ENCODE measurements at places on chromosomes 7 and 10. TPM values are rescaled to one million over a fixed set of nuclear protein-coding genes. Genes with fewer than 3 reads are reported as not detected.

Gene SSMEM1
- not detected for total RNA-seq

DNA sequence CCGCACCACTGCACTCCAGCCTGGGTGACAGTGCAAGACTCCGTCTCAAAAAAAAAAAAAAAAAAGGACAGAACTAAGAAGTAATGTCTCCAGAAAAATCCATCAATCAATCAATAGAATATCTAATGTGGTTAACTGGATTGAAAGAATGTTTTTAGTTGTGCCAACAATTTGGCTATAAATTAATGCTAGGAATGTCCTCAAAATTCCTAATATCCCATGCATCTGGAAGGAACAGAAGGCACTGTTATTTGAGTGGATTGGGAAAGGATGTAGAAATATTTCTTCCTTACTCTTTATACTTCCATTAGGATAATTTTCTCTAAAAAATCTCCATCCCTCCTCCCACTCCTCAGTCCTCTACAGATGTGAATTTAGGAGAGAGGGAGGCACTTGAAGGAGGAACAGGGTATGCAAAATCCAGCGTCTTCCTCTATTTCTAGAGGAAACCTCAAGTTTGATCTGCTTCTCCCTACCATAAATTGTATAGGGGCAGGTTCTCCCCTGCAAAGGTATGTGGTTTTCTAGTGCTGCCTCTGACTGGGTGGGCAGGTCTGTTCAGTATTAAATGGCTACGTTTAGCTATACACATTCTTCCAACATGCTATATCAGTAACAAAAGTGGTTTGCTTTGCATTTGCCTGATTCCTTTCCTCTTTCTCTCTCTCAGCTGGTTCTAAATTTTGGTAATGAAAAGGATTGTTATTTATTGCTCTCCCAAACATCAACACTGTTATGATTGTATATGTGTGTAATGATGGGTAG, 54.1 kb downstream of the RNLS start:
- no peaks in the 10 kb centered on the region for H3K36me3 ChIP-seq
- no peak for DNase-seq
- H3K27ac ChIP-seq: no peak overlapping the region
- no peaks in the 10 kb centered on the region for H3K4me1 ChIP-seq
- H3K27me3 ChIP-seq: no peaks in the 10 kb centered on the region

DNA sequence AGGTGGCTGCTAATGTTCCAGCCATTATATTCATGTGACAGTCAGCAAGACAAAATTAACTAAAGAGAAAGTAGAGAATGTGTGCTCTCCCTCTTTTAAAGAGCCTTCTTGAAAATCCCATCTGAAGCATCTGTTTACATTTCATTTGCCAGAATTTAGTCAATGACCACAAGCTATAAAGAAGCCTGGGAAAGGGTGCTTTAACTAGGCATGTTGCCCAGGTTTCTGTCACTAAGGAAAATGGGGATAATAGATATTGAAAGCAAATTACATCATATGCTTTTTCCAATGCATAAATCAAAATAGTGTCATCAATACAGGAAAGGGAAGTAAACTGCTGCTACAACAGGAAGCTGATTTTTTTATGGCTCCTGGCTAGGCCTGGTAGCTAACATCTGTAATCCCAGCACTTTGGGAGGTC, 67.7 kb downstream of the ELAPOR2 start:
- H3K27ac ChIP-seq: no peak overlapping the region
- no peak overlapping the region for H3K4me3 ChIP-seq
- no peak for DNase-seq
- no peaks in the 10 kb centered on the region for H3K36me3 ChIP-seq

Gene SEMA4G
- total RNA-seq: not detected

Gene ZNF503
- 0.73 TPM for total RNA-seq

Gene LRRD1
- total RNA-seq: not detected

GRCh38 chr7:1945558-1945957, 275.5 kb downstream of the ELFN1 start:
- H3K27ac ChIP-seq: no peak overlapping the region
- DNase-seq: no peak
- H3K27me3 ChIP-seq: peaks cover 5% of the 10 kb centered on the region
- H3K36me3 ChIP-seq: no peaks in the 10 kb centered on the region
- no peak overlapping the region for H3K4me3 ChIP-seq
- peaks cover 59% of the 10 kb centered on the region for H3K4me1 ChIP-seq

GRCh38 chr7:1364906-1365570, 94.2 kb downstream of the MICALL2 start:
- H3K36me3 ChIP-seq: no peaks in the 10 kb centered on the region
- H3K4me3 ChIP-seq: no peak overlapping the region
- H3K27ac ChIP-seq: no peak overlapping the region
- H3K27me3 ChIP-seq: peaks cover 12% of the 10 kb centered on the region
- no peak for DNase-seq

All from natural killer cell (primary cell).